Calu3 (cell line): ENCODE measurements at places on chromosomes 1 and 21. TPM values are rescaled to one million over a fixed set of nuclear protein-coding genes. Genes with fewer than 3 reads are reported as not detected.

GRCh38 chr1:167057241-167057688 lies 32.9 kb downstream of the GPA33 start:
- peak; percentile 75 for DNase-seq

GRCh38 chr1:25216123-25216522 lies 16.2 kb downstream of the SYF2 start:
- DNase-seq, result no peak

The OR14I1 gene
- total RNA-seq, result not detected in 2 replicates

The NBPF9 gene
- 28.1 and 31.1 TPM in 2 replicates for total RNA-seq

The UTS2 gene
- not detected in 2 replicates for total RNA-seq
